Small intestine (tissue), 16 donors: ENCODE measurements at places on chromosomes 12 and 14. TPM values are rescaled to one million over a fixed set of nuclear protein-coding genes. Genes with fewer than 3 reads are reported as not detected.

- peak; percentile 4 for DNase-seq
Measured at GRCh38 chr12:128381541-128381940, 114.6 kb downstream of the TMEM132C start.

DNA sequence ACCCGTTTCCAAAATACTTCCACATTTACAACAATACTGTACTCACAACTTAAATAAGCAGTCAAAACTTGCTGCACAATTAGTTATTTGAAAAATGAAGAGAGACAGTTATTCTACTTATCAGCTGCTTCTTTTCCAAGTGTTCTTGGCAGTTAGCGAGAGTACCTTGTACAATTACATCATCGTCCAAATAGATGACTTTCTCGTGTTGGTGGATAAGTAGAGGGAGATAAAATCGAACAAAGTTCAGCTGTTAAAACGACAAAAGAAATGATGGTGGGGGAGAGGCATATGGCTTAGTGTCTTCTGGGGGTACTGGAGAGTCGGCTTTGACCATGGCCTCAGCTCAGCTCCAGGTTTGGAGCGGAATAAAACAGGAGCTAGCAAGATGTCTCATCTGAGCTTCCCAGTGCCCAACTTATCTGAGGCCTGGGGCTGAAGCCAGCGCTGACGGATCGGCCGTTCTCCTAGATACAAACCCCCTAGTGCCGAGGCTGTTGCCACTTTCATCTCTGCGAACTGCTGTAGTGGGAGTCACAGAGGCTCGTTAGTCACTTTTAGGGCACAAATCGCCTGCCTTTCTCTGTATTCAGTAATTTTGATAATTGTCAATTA is 31.7 kb downstream of the TDG start:
- DNase-seq, result peak; percentile 59

GRCh38 chr12:119016715-119017114 is 35.4 kb downstream of the SRRM4 start:
- DNase-seq, result no peak

DNA sequence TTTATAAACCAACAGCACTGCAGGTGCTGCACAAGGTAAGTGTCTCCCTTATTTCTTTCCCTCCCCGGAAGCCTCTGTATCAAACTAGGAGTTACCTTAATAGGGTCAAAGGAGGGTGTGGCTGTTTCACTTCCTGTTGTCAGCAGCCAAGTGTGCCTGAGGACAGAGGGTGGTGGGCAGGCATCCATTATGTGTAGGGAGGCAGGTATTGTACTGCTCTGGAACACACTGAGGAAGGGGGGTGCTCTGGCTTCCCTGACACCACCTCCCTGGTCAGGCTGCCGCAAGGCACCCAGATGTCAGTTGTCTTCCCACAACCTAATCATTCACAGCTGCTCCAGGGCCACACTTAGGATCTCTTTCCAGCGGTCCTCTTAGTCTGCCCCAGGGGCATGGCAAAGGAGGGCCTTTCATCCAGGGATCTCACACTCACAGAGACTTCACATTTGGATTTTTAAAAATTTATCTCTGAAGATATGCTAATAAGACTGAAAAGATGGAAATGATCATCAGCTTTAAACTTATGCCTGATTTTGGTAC is 132.0 kb upstream of the ARHGAP5 start:
- peak; percentile 88 for DNase-seq

The ABCC9 gene
- 1.4 TPM for polyA plus RNA-seq

DNA sequence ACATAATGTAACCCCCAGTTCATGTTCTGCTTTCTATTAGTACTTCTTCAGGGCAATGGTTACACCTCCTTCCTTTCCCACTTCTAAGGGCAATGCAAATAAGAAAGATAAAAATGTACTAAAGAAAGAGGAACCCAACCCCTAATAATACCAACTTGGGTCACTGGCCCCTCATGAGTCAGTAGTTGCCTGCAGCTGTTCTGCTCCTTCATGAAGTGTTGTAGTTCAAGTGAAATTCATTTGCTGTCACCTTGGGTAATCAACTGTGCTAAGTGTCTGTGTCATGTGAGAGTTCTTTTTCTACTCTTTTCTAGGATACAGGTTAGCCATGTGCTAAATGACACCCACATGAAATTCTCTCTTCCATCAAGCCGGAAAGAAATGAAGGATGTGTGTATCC is 91.8 kb downstream of the PLXNC1 start:
- peak; percentile 32 for DNase-seq

DNA sequence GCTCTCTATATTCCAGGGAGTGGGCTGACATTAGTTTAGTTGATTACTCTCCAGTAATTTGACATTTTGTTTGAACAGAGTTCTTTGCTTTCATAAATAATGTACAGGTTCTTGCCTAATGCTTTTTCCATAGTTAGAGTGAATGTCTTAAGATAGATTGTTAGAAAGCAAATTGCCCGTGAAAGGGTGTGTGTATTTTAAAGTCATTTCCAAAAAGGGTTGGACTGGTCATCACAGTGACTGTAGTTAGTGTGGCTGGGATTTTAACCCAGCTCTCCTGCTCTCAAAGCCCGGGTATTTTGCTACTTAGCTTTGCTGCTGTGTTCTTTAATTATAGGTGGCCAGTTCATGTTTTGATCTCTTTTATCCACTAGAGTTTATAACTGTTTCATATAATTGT is 74.2 kb downstream of the DNAH10 start:
- no peak for DNase-seq

DNA sequence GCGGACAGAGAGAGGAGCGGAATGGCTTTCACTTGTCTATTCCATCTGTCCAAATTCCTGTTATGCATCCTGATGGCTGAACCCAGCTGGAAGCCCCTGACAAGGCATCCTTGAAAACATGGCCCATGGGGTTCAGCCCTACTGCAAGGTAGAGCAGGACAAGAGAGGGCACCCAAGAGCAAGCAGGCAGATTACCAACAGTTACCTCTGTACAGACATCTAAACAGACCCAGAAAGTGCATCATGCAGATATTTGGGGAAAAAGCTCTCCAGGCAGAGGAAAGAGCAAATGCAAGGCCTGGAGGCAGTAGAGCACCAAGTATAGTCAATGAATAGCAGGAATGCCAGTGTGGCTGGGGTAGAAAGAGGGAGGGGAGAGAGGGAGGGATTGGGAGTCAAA is 407.5 kb downstream of the PCNX1 start:
- no peak for DNase-seq

The IL31 gene
- not detected for polyA plus RNA-seq

- no peak for DNase-seq
Measured at GRCh38 chr12:71790331-71790730, 35.7 kb downstream of the RAB21 start.

DNA sequence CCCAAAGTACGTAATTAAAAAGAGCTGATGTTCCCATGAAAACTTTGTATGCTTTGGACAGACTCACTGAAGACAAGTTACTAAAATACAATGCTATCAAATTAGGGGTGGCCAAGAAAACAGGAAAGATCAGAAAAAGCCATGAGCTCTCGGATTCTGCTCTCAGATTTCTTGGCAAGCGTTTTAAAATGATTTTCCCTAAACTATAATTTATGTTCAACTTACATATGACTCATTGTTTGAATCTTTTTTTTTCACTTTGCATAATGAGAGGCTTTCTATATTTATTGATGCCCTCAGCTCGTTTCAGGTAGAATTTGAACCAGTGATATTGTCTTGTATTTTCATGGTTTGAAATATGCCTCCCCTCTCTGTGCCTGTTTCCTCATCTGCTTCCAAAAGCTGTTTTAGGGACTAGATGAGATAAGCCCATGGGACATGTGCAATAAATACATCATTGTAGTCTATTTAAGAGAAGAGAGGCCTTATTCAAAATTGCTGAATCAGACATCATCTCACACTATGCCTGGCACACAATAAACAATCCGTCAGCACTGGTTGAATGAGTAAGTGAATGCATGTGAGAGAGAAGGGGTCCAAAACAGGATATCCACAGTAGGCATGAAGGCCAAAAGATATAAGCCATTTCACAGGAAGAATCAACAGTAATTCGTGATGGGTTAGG is 4.7 kb upstream of the IPO8 start:
- DNase-seq, result no peak

The AKAP3 gene
- polyA plus RNA-seq, result 0.45 TPM

The ASPG gene
- 0.43 TPM for polyA plus RNA-seq

- DNase-seq, result no peak
Measured at GRCh38 chr12:29634057-29634456, 136.6 kb upstream of the OVCH1 start.

GRCh38 chr12:38892087-38892786 is 13.2 kb downstream of the CPNE8 start:
- peak; percentile 37 for DNase-seq

- no peak for DNase-seq
Measured at GRCh38 chr12:1360441-1361210, 233.8 kb downstream of the FBXL14 start.

The CACNA2D4 gene
- polyA plus RNA-seq, result 7.5 TPM

- DNase-seq, result no peak
Measured at GRCh38 chr14:104633276-104634137, 28.9 kb upstream of the TMEM179 start.

GRCh38 chr12:39581592-39581991 is 38.0 kb downstream of the ABCD2 start:
- DNase-seq, result no peak

GRCh38 chr12:84950971-84951546 is 38.5 kb upstream of the SLC6A15 start:
- DNase-seq, result no peak

- no peak for DNase-seq
Measured at GRCh38 chr12:10018386-10018785, 8.0 kb downstream of the CLEC12B start.

DNA sequence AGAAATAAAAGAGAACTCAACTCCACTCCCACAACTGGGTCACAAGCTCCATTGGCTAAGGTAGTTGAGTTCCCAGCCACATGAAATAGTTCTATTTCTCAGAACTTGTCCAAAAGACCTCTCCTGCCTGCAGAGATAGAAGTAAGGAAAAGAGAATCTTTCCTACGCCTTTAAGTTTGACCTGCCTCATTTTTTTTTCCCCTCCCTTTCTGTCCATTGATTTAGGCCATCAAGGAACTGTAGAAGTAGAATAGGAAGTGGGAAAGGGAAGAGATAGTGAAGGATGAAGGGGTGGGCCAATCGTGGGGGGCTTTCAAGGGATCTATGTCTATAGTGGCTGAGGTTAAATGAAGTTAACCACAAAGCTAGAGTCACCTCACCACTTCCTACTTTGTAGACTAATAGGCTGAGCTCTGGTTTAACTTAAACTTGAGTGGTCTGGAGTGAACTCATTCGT is 13.9 kb upstream of the NUDT4 start:
- DNase-seq, result no peak

DNA sequence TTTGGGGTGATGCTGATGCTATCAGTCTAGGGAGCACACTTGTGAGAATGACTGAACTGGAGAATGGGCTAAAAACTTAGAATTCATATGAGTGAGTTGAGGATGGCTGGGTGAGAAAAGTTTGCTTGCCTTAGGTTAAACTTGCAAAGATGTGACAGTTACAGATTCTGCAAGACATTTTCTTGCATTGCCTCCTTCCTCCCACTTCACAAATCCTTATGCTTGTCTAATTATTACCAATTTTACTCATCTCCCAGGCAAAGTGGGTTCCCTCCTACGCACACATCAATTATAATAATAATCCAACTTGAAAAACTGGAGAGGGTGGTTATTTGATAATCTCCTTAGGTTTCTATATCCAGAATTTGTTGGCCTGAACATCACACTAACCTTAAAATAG is 50.9 kb downstream of the ATP2B1 start:
- DNase-seq, result no peak

The CKAP4 gene
- 33.2 TPM for polyA plus RNA-seq

DNA sequence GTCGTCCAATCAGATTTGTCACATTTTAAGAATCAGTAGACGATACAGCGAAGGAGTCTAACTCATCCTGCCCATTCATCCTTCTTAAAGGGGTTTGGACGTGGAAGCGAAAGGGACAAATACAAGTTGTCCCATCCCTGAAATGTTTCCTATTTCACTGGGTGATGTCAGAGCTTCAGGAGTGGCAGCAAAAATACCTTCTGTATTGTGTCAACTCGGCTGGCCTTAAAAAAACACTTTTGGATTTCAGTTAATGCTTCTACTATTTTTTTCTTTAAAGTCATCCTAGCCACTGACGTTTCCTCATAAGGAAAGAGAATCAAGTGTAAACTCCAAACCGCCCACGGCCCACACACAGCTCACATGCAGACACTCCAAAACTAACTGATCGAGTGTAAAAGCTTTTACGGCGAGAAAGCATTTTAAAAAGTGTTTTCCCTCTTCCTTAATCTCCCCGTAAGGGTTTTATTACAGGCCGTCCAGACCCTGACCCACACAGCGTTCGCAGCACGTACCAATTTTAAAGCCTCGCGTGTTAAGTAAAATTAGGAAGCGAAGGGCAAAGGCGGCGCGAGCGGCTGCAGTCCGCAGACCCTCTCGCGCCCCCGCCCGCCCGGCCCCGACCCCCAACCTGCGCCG is 593 bp downstream of the CFL2 start:
- peak; percentile 20 for DNase-seq

DNA sequence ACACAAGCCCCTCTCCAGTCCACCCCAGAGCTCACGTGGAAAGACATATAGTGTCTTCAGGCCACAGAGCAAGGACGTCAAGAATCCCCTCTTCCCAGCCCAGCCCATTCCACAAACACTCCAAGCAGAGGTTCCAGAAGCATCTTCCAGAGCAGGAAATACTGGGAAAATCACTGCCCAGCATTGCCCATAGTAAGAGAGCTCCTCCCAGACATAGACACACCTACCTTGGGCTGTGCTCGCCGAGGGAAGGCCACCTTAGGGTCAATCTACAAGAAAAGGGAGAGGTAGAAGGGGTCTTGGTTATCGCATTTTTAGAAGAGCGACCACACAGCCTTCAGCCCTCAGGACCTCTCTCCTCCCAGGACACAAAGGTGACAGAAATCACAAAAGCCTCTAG is 4.5 kb downstream of the MSI1 start:
- no peak for DNase-seq

The HCAR3 gene
- polyA plus RNA-seq, result 0.52 TPM

The CCDC196 gene
- not detected for polyA plus RNA-seq
